AG09319 (cell line): ENCODE measurements at places on chromosomes 13 and 19.

DNA sequence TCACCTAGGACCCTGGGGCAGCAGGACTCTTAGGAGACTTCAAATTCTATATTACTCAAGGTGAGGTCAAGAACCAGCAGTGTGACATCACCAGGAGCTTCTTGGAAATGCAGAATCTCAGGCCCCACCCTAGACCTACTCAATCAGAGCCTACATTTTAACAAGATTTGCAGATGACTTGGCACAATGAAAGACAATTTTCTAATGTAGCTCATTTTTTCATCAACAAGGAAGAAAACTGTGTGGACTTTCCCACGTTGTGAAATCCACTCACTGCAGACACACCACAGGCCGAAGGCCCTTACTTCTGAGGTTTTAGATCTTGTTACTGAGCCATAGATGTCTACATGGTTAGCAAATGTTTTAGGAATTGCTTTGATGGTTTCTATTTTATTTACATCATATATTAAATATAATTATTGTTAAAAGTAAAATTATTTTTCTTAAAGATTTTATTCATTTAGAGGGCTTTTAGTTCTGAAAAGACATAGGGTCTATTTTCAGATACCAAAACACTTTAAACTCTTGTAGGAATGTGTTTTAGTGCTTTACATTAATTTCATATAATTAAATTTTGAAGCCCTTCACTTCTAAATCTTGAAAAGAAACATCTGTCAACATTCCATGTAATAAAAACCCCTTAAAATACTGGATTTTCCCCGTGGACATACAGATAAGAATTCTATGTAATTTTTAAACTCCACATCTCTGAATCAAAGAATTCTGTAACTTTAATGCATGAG, 18.5 kb upstream of the STARD13 start:
- no peak for DNase-seq

GRCh38 chr19:54444737-54445136, 4.3 kb upstream of the LENG8 start:
- DNase-seq = no peak

DNA sequence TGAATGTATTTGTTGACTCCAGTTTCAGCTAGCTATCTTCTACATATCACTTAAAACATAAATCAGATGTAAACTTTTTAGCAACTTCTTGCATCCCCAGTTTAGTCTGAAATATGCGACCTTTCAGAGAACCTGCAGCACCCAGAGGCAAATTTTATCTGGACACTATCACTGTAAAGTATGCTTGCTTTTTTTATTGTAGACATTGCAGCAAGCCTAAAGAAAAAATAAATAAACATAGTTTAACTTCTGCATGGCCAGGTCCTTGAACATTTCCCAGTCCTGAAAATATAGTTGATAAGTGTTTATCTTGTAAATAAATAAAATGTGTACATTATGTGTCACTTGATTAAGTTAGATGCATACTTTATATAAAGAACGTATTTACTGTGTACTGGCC, 1829.4 kb downstream of the PCDH9 start:
- no peak for DNase-seq

GRCh38 chr19:3359919-3360420, 6.4 kb upstream of the NFIC start:
- DNase-seq = no peak

DNA sequence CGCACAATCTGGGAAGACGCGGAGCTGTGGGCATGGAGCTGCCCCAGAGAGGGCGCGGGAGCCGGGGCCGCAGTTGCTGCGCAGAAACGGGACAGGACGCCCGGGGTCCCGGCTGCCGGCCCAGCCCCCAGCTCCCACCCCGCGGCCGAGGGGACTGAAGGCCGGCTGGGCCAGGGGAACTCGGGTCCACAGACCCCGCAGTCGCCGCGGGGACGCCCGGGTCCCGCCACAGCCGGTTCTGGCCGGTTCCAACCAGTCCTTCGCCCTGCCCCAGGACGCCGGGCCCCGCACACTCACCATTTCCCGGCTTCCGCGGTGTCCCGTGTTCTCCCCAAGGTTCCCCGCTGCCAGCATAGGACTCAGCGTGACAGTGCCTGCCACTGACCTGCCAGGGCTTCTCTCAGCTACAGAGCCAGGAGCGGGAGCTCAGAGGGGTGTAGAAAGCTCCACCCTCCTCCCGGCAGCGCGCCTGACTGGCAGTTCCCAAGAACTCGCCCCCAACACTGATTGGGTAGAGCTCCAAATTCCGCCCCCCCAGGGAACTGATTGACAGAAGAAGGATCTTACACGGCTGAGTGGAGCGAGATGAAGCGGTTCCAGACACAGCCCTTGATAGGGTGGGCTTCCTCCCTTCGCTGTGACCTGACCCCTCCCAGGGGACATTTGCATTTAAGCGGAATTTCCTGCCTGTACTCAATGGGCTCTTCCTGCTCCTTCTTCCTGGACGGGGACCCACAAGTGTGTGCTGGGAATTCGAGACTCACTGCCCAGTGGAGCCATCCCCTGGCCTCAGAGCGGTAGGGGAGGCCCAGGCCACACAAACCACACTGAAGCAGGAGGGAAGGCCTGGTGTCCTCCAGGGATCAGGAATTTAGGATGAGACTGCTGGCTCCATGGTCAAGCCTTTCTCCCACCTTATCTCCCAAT, at the start of gene ZNF442:
TSS of gene ZNF442 (minus strand) at position 448 of the 927 bp plus-strand sequence. CDS start 2,052 bp downstream, outside the sequence.
- DNase-seq = peak; percentile 80

DNA sequence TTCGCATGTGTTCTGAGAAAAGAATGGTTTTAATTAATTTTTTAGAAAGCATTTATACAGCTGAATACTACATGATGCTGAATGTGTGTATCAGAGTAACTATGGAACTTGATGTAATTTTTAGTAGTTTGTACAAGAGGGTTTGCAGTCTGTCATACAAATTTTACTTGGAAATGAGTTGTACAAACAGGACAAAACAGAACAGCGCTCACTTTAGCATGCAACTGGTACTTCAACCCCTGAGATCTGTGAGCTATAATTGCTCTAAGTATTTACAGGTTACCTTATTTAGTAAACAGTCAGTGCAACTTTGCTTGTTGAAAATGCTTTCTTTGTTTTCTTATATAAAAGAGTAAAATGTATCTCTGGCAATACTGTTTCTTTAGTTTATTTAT, 706 bp downstream of the TNFRSF19 start:
- no peak for DNase-seq

- no peak for DNase-seq
Observed at GRCh38 chr13:25276748-25277147, 10.5 kb downstream of the MTMR6 start.

- no peak for DNase-seq
Observed at GRCh38 chr13:42899266-42899665, 92.8 kb downstream of the EPSTI1 start.

- DNase-seq = no peak
Observed at GRCh38 chr13:26653310-26653709, 95.8 kb downstream of the WASF3 start.

- no peak for DNase-seq
Observed at GRCh38 chr13:71067165-71067815, 799.7 kb downstream of the DACH1 start.

DNA sequence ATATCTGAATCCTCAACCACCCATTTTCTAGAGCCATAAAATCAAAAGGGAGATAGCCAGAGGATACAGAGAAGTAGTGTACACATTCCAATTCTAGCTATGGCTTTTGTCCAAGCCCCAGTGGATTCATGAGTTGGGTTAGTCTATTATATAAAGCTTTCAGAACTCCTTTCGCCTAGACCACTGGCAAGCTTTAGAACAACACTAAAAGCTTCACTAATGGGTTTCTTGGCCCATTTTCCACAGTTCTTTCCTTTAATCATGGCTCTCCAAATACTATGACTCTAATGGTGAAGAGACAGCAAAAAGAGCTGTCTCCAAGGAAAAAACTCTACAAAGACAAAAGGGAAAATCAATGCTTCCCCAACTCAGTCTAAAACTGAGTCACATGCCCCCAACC, 48.2 kb upstream of the SLITRK5 start:
- no peak for DNase-seq

- DNase-seq = no peak
Observed at GRCh38 chr13:70407486-70407885, 299.2 kb upstream of the KLHL1 start.

DNA sequence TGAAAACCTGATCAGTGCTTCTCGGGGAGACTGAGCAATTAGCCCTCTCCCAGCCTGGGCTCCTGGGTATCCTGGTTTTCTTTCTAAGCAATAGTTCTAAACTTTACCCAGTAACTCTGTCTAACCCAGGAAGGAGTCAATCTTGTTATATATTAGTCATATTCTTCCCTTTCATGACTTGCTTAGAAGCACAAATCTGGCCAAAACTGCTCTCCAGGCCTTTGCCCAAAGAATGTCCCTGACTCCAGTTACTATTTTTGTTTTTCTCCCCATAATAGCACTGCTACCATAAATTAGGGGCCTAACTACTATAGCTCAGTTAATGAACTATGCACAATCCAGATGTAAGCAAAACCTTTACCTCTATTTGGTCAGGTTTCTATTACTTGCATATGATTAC, 355.8 kb upstream of the HTR2A start:
- DNase-seq = no peak

DNA sequence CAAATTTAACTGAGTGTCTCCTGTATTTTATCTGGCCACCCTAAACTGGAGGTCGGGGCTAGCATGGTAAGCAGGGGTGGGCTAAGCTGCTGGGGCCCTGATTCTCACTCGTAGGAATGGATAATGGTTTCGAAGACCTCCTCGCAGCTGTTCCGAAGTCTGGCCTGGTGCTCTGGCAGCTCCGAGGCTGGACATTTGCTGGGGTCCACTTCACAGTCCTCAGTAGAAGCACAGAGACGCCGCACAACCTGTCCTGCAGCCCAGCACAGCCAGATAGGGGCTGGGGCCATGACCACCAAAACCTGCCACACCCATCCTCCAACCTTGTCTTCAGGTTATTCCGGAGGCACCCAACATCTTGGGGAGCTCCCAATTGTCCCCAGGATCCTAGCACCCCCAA, 6.2 kb upstream of the WIZ start:
- DNase-seq = no peak

DNA sequence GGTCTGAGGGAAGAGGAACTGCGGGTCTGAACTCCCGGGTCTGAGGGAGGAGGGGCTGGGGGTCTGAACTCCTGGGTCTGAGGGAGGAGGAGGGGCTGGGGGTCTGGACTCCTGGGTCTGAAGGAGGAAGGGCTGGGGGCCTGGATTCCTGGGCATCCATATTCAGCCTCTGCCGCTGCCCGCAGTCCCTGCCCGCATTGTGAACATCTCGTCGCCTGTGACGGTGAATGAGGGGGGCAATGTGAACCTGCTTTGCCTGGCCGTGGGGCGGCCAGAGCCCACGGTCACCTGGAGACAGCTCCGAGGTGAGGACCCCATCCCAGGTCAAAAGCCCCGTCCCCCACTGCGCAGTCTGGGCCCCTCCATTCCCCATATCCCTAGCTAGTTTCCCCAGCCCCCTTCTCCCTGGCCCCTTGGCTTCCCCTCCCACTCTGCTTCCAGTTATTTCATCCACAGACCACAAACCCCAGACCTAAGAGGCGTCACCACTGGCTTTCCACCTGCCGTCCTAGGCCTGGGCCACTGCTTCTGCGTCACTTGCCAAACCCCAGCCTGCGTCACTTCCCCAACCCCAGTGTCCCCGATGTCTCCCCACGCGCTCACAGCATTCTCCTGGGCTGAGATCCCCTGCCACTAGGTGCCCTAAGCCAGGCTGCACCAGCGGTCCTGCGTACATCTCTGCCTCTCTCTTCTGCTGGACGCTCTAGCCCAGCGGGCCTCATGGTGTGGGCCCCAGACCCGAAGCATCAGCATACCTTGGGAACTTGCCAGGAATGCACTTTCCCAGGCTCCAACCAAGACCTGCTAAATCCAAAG, 13.9 kb downstream of the IGLON5 start:
- no peak for DNase-seq

- no peak for DNase-seq
Observed at GRCh38 chr13:34151885-34152284, 333.9 kb downstream of the RFC3 start.

DNA sequence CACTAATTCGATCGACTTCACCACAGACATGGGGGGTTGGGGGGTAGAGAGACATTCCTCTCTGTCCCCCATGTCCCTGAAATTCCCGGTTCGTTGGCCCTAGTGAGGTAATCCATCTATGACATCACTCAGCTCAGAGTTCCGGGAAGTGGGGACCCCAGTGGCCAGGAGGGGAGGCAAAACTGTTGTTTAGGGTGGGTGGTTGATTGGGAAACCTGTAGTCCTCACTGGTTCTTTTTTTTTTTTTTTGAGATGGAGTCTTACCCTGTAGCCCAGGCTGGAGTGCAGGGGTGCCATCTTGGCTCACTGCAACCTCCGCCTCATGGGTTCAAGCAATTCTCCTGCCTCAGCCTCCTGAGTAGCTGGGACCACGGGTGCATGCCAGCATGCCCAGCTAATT, at the start of gene ARRDC5:
TSS of gene ARRDC5 (minus strand) at position 101 of the 400 bp plus-strand sequence. CDS start at position 30, 71 bp downstream.
- DNase-seq = no peak

- DNase-seq = no peak
Observed at GRCh38 chr13:103539265-103539664, 473.0 kb upstream of the SLC10A2 start.

- DNase-seq = no peak
Observed at GRCh38 chr13:109787135-109787954, 962 bp upstream of the IRS2 start.

GRCh38 chr13:32125221-32125689, 93.7 kb downstream of the FRY start:
- DNase-seq = no peak

- no peak for DNase-seq
Observed at GRCh38 chr13:47455626-47456025, 545.4 kb downstream of the SUCLA2 start.

- DNase-seq = no peak
Observed at GRCh38 chr19:16615808-16616207, 12.2 kb downstream of the MED26 start.

- DNase-seq = no peak
Observed at GRCh38 chr19:7748756-7749155, 1.4 kb upstream of the CD209 start.

DNA sequence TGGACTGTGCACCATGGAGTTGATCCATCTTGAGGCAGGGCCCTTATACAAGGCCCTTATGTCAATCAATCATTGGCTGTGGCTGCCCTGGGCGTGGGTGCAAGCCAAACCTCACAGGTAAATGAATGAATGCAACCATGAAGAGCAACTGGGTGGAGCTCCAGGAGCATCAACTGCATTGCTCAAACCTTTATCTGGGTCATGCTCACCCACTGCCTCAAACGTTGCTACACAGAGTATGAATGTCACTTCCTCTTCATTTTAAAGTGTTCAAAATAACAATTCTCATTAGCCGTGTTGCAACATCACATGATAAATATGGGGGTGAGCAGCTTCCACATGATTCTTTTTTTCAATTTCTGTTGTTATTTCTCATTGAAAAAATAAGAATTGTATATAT, 6.4 kb upstream of the ZNF333 start:
- no peak for DNase-seq

DNA sequence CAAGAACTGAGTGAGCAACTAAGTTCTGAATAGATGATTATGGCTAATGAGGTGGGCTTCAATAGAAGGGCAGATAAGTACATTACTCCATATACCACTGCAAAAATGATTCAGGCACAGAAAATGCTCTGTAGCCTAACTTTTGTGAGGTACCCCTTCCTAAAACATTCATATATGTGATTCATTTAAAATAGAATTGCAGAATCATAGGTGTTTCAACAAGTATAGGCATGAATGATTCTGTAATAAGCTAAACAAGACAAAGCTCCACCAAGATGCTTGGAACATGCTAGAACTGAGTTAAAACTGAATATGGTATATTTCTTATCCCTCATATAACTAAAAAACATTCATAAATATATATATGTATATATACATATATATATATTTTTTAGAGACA, 12.1 kb downstream of the KBTBD7 start:
- DNase-seq = no peak

GRCh38 chr13:75258159-75258782, 223.7 kb downstream of the TBC1D4 start:
- DNase-seq = peak; percentile 4

GRCh38 chr13:110942248-110942981, 27.5 kb upstream of the ANKRD10 start:
- no peak for DNase-seq
